ENCODE measurements at places on chromosomes 1 and 21. TPM values are rescaled to one million over a fixed set of nuclear protein-coding genes. Genes with fewer than 3 reads are reported as not detected.

KCTD3 gene
- total RNA-seq = 44.8 TPM

NSUN4 gene
- 13.3 TPM for total RNA-seq

FAM177B gene
- total RNA-seq = not detected

AIM2 gene
- 0.13 TPM for total RNA-seq

FLG2 gene
- total RNA-seq = not detected

Data from epithelial cell of alveolus of lung (primary cell).